ENCODE measurements at places on chromosomes 6 and 20.

- DNase-seq = no peak
Observed at GRCh38 chr6:27678469-27678868, 205.6 kb upstream of the ZNF184 start.

DNA sequence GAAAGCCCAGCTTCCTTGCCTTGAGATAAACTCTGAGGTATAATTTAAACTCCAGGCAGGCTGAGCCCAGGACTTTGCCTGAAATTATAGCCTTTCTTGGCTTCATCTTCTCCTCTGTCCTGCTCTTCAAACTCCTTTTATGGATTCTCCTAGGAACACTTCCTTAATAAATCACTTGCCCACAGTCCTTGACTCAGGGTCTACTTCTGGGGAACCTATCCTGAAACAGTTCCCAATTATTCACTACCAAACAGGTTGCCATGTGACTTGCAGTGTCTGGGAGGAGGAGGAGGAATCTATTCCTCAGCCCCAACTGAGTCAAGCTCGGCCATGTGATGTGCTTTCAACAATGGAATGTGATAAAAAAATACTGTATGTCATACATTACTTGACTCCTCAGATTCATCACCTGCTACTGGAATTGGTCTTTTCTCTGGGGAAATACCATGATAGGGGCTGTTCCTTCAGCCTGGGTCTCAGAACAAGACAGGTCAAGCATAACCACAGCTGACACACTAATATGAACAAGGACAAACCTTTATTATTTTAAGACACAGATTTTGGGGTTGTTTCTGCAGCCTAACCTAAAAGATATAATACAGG is 20.5 kb upstream of the CDKN1A start:
- DNase-seq = no peak

GRCh38 chr6:149364557-149364956 is 35.5 kb upstream of the SUMO4 start:
- DNase-seq = no peak

DNA sequence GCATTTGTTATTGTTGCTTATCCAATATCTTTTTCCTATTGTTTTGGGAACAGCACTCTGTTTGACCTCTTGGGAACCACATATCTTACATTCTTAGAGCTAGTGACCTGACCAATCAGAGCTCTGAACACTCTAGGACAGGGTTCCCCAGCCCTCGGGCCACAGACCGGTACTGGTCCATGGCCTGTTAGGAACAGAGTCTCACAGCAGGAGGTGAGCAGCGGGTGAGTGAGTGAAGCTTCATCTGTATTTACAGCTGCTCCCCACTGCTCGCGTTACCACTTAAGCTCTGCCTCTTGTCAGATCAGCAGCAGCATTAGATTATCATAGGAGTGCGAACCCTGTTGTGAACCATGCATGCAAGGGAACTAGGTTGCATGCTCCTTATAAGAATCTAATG is 226.0 kb upstream of the TSHZ2 start:
- no peak for DNase-seq

GRCh38 chr6:5567890-5568289 is 306.6 kb downstream of the FARS2 start:
- DNase-seq = no peak

- no peak for DNase-seq
Observed at GRCh38 chr6:5334341-5334740, 73.0 kb downstream of the FARS2 start.

DNA sequence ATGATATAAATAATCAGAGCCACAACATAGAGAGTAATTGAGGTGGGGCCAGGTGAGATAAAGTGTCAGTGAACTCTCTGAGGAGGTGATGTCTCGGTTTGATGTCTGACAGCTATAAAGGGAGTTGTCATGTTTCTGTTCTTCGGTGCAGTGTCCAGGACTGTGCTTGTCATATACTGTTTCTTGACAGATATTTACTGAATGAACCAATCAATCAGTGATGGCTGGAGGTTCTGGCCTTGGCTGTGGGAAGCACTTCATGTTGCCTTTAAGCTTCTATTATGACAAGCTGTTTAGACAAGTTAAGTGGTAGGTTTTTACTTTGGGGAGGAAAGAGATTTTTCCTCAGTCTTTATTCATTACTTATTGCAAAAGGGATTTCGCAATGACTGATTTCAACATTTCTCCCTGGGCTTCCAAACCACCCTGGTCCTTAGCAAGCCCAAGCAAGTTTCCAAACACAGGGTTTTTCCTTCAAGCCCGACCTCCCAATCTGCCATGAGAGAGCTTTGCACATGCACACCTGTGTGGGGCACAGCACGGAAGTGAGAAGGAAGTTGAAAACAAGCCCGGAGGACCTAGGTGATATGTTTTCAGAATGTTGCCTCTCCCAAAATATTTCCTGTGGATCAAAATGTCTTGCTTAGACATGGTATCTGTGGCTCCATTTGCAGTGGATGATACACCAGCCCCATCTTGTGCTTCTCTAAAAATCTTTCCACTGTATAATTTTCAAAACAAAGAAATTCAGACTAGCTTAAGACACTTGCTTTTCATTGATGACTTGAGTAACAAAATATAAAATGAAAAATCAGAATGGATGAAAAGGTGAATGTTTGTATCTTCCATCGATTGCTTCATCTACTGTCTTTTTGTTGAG is 567.3 kb upstream of the BTBD3 start:
- no peak for DNase-seq

GRCh38 chr6:108944071-108944470 is 95.8 kb downstream of the ARMC2 start:
- DNase-seq = no peak

DNA sequence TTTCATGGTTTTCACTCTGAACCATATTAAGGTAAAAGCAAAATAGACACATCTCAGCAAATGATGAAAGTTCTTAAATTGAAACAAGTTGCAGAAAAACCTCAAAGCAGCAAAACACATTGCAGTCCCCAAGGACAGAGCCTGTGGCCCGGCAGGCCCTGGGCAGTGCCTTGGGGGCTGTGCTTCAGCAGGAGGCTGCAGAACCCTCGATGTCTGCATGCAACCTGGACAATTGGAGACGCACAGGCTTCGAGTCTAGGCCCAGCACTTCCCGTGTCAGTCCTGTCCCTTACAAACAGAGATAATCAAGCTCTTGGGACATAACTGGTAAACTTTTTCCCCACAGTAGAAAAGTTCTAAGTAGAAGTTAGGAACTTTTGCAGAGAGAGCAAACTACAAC is 9.2 kb downstream of the PYGB start:
- DNase-seq = no peak

DNA sequence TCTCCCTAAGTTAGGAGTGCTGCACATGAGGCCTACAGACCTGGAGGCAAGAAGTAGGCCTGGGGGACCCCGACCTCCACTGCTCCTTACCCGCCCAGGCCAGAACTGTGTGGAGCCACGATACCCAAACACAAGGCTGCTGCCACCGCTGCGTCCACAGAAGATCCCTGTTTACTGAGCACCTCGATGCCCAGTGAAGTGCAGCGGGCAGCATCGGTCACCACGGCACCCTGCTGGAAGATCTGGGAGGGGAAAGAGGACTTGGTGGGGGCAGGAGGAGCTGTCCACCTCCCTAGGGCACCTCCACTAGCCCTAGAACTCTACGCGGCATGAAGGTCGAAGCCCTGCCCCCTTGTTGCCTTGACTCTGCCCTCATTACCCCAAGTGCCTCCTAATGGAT is 9.9 kb downstream of the GGT7 start:
- DNase-seq = no peak

- DNase-seq = no peak
Observed at GRCh38 chr20:24643731-24644626, 174.6 kb downstream of the SYNDIG1 start.

DNA sequence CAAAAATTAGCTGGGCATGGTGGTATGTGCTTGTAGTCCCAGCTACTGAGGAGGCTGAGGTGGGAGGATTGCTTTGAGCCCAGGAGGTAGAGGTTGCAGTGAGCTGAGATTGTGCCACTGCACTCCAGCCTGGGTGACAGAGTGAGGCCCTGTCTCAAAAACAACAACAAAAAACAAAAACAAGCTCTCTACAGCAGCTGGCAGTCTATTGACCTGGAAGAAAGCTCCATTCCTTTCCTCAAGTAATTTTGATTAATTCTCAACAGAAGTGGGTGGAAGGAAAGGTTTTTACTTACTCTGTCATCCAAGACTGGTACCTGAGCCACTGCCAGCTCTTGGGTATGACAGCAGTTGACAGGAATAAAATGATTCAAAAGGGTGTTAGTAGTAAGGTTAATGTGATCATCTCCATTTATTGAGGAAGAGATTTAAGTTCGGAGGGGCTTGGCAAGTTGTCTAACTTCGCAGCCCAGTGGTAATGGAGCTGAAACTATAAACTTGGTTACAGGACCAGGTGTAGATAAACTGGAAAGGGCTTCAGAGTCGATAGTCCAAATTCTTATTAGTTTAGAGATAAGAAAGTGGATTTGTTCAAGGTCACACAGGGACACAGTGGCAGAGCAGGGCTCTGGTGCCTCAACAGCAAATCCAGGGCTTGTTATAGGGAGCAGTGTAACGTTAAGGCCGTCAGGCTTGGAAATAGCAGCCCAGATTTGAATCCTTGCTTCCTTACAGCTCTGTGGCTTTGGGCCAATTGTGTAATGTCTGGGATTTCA is 14.8 kb downstream of the SRSF3 start:
- DNase-seq = no peak

DNA sequence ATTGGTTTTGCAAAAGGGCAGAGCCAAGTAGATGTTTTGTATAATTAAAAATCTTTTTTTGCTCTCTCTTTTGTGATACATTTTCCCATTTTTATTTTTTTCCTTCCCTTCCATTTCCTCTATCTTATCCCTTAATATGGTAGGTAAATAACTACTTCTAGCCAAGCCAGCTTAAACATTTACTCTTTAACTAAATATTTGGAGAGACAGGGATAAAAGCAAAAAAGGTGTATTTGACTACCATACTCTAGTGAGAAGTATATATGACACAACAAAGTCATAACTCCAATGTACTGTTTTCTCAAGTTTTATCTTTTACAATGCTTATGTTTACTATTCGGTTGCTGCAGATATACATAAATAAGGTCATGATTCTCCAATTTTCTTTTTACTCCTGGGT is 154.7 kb downstream of the HIVEP2 start:
- DNase-seq = no peak

GRCh38 chr6:130929036-130929678 is 102.0 kb downstream of the SMLR1 start:
- DNase-seq = no peak

DNA sequence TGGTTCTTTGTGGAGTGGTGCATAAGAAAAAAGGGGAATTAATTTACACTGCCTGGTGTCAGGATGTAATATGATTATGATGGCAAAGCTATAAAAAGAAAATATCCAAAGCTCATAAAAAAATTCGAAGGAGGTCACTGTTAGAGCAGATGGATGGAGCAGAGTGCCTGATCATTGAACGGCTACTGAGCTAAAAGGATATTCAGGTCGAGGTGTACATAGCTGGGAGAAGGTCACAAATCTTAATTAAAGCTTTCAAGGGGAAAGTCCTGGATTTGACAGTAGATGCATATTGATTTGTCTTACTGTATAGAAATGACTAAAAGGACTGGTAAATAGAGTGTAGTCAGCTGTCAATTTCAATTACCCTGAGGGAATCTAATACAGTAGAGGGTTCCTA is 84.4 kb downstream of the PKIB start:
- no peak for DNase-seq

DNA sequence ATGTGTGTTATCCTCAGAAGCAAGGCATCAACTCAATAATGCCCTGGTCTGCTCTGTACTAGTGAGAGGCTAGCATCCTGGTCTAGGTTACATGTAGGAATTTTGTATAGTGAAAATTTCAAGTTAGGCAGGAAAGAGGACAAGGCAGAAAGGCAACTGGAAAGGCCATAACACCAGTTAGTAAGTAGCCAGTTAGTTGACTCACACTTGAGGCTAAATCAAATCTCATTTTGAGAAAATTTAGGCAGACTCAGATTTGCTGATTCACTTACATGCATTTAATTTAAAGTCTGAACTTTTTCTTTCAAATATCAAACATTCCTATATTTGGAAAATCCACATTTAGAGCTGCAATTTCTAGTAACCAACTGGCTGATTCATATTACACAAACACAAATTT is 184.5 kb upstream of the TCF21 start:
- no peak for DNase-seq

DNA sequence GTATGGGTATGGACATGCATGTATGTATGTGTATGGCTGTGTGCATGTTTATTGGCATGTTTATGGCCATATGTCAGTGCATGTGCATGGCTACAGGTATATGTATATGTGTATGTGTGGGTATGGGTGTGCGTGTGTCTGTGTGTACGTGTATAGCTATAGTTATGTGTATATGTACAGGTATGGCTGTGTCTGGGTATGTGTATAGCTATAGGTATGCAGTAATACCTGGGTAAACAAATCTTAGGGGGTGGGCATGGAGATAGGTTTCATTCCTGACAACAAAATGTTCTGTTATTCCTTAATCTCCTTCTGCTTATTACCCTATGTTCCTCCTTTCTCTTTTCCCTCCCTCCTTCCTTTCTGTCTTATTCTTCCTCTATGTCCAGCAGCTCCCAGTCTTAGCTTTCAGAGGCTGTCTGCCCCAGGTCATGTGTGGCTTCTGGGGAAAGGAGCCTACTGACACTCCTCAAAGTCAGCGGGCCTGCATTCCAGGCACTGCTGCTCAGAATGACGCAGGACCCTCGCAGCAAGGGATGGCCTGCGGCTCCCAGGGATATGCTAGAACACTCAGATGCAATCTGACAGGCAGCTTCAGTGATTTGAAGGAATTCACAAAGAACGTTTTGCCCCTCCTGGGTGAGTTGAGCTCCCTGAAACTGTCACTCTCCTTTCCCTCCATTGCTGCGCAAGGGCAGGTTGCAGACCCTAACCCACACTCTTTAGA is 139.3 kb upstream of the PHACTR1 start:
- DNase-seq = no peak

DNA sequence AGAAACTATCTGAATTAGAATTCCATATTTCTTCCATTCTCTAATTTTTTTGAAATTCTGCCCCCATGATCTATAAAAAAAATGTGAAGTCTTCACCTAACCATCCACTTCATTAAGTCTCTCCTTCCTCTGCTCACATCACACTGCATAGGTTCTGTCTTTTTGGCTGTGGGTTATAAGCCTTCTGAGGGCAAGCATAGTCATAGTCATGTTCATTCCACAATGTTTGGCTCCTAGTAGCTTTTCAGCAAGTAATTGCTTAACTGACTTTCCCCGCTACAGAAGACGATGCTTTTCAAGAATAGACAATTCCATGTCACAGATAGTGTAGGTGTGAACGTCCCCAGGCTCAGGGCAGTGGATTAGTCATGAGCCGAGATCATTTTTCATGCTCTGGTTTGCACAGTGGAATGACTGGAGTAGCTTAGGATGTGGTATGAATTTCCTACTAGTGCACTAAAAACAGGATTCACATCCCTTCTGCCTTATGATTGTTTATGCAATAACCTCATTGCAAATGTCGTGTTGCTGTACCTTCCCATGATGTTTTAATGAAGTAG is 29.1 kb downstream of the WRNIP1 start:
- DNase-seq = no peak

DNA sequence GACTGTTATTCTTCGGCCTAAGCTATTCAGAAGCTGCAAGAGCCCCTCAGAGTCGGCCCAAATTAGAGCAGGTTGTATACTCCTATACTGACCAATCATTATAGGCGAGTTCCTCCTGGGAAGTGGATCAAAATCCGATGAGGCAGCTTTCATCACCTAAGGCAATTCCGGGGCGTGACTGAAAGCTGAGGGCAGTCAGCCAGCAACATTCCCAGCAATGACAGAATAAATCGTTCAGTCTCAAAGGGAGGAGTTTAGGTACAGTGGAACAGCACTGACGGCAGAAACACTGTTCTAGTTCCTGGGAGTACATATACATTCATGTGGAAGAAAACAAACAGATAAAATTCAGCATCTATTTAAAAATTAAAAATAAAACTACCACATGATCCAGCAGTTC is 10.8 kb downstream of the HLA-DQB2 start:
- DNase-seq = no peak

Measured in MM.1S (cell line).